ENCODE measurements at places on chromosomes 4 and X. TPM values are rescaled to one million over a fixed set of nuclear protein-coding genes. Genes with fewer than 3 reads are reported as not detected.

DNA sequence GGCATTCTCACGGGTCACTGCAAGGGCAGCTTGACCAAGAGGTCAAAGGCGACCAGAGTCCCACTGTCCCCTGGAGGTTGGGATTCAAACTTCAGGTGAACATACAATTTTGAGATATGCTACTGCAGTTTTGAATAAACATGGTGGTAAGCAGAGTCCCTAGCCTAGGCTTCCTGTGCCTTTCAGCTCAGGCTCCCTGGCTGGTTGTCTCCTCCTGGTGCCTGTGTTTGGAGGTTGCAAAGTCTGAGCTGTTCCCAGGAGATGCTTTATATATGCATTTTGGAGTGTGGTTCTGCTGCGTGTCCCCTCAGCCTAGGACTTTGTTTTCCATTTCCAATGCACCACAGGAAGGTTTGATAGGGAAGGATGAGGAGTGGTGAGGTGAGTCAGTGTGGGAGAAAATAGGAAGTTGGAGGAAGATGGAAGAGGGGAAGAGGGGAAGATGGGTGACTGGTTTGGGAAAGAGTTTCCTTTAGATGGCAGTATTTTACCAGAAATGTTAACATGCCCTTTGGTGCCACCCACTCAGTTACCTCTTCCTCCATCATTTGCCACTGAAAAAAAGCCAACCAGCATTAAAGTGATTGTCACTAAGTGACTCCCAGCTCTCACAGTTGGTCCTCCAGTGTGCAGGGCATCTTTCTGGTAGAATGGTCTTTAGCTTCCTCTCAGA lies 211.7 kb upstream of the AGTR2 start:
- H3K4me3 ChIP-seq, result no peak overlapping the region
- H3K27ac ChIP-seq, result no peak overlapping the region
- H3K4me1 ChIP-seq, result no peaks in the 10 kb centered on the region
- no peak for DNase-seq

HNRNPH2 gene
- total RNA-seq, result 39.2 TPM

- H3K27ac ChIP-seq, result no peak overlapping the region
- H3K4me1 ChIP-seq, result no peaks in the 10 kb centered on the region
- no peak for DNase-seq
These were observed 37.8 kb upstream of the EXOC1L start for GRCh38 chr4:55781812-55782211.

PHF8 gene
- 26.8 TPM for total RNA-seq

FATE1 gene
- total RNA-seq, result 0.88 TPM

DNA sequence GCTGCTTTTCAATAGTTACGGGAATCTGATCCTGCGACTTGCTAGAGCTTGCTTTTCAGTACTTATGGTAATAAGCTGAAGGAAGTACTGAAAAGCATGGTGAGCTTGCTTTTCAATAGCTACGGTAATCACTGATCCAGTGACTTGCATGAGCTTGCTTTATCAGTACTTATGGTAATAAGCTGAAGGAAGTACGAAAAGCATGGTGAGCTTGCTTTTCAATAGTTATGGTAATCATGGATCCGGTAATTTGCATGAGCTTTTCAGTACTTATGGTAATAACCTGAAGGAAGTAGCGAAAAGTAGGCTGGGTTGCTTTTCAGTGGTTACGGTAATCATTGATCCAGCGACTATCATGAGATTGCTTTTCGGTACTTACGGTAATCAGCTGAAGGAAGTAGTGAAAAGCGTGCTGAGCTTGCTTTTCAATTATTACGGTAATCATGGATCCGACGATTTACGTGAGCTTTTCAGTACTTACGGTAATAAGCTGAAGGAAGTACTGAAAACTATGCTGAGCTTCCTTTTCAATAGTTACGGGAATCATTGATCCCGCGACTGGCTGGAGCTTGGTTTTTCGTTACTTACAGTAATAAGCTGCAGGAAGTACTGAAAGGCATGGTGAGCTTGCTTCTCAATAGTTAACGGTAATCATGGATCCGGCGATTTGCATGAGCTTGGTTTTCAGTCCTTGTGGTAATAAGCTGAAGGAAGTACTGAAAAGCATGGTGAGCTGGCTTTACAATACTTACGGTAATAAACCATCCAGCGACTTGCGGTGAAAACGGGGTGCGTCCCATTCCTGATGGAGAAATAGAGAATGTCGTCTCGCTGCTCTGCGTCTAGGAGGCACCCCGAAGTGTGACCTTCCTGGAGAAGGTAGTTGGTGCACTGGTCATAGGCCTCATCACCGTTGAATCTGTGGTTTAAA lies 6.5 kb downstream of the CRLF2 start:
- H3K36me3 ChIP-seq, result no peaks in the 10 kb centered on the region
- H3K4me3 ChIP-seq, result peak overlapping the region; percentile 42
- peaks cover 25% of the 10 kb centered on the region for H3K4me1 ChIP-seq
- no peak for DNase-seq

MAP9 gene
- 20.8 TPM for total RNA-seq

MAML3 gene
- total RNA-seq, result 20.1 TPM

CT47C1 gene
- total RNA-seq, result not detected

NONO gene
- 294 TPM for total RNA-seq

DNA sequence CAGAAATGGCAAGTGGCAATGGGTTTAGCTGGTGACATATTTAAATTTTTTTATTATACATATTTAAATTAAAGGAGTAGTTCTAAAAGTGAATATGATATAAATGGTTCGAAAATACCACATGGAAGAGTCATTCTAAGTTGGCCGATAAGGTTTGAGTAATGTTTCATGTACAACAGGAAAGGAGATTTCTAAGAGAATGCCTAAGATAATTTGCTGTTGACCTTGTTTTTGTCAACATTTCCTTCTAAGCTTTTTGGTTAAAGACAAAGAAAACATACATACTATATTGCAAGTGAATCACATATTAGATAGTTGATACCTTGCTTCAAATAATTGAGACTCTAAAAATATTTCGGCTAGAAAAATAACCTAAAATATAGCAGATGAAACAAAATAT lies 526.6 kb upstream of the SLIT2 start:
- H3K36me3 ChIP-seq, result no peaks in the 10 kb centered on the region
- H3K4me3 ChIP-seq, result no peak overlapping the region

PRKG2 gene
- 6.8 TPM for total RNA-seq

MAGEB2 gene
- not detected for total RNA-seq

RFC1 gene
- total RNA-seq, result 77.1 TPM

RTL5 gene
- total RNA-seq, result 4.1 TPM

STBD1 gene
- 12.6 TPM for total RNA-seq

GRCh38 chr4:25406081-25406692 lies 29.1 kb downstream of the ANAPC4 start:
- H3K27me3 ChIP-seq, result no peaks in the 10 kb centered on the region
- H3K4me3 ChIP-seq, result no peak overlapping the region
- H3K4me1 ChIP-seq, result no peaks in the 10 kb centered on the region
- DNase-seq, result no peak
- H3K36me3 ChIP-seq, result peaks cover 97% of the 10 kb centered on the region

DCX gene
- not detected for total RNA-seq

DNA sequence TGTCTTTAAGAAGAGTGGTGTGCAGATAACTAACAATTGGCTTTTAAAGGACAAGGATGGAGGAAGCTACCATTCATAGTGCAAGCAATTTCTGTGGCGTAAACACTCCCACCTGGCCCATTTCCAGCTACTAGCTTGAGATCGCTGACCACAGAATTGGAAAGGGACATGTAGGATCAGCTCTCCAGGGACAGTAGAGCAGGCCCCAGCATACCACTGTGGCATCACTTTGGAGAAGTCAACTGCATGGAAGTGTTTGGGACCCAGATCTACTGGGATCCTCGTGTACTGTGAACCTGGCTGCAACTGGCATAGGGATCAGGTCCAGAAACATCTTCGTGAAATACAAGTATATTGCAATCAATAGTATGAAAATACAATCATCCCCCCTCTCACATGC lies 515.0 kb downstream of the INPP4B start:
- H3K4me1 ChIP-seq, result no peaks in the 10 kb centered on the region
- H3K27me3 ChIP-seq, result no peaks in the 10 kb centered on the region
- H3K27ac ChIP-seq, result no peak overlapping the region
- no peak for DNase-seq

All from upper lobe of left lung (tissue), 6 donors.